ENCODE measurements at places on chromosomes 1 and 21. TPM values are rescaled to one million over a fixed set of nuclear protein-coding genes. Genes with fewer than 3 reads are reported as not detected.

HDGF gene
- 25.0 TPM for polyA plus RNA-seq

RRP1 gene
- 21.8 TPM for polyA plus RNA-seq

RRP1B gene
- 32.8 TPM for polyA plus RNA-seq

PAFAH2 gene
- 23.7 TPM for polyA plus RNA-seq

PROK1 gene
- polyA plus RNA-seq = not detected

CLDN19 gene
- polyA plus RNA-seq = not detected

TRAF3IP3 gene
- 446 TPM for polyA plus RNA-seq

MSH4 gene
- polyA plus RNA-seq = not detected

CD247 gene
- 352 TPM for polyA plus RNA-seq

RHCE gene
- 0.61 TPM for polyA plus RNA-seq

PGLYRP4 gene
- not detected for polyA plus RNA-seq

LYPD8 gene
- polyA plus RNA-seq = not detected

VHLL gene
- not detected for polyA plus RNA-seq

RALGPS2 gene
- 7.7 TPM for polyA plus RNA-seq

PIK3R3 gene
- polyA plus RNA-seq = not detected

PLA2G2F gene
- polyA plus RNA-seq = not detected

SWT1 gene
- polyA plus RNA-seq = 5.9 TPM

TDRD5 gene
- not detected for polyA plus RNA-seq

NUP210L gene
- polyA plus RNA-seq = not detected

FOXO6 gene
- polyA plus RNA-seq = not detected

SPRR1A gene
- polyA plus RNA-seq = not detected

PERM1 gene
- polyA plus RNA-seq = not detected

NR0B2 gene
- polyA plus RNA-seq = not detected

BTG2 gene
- 118 TPM for polyA plus RNA-seq

Measured in naive thymus-derived CD4-positive, alpha-beta T cell (primary cell).